GOT3 (cell line): ENCODE measurements at places on chromosomes 1 and 21.

DNA sequence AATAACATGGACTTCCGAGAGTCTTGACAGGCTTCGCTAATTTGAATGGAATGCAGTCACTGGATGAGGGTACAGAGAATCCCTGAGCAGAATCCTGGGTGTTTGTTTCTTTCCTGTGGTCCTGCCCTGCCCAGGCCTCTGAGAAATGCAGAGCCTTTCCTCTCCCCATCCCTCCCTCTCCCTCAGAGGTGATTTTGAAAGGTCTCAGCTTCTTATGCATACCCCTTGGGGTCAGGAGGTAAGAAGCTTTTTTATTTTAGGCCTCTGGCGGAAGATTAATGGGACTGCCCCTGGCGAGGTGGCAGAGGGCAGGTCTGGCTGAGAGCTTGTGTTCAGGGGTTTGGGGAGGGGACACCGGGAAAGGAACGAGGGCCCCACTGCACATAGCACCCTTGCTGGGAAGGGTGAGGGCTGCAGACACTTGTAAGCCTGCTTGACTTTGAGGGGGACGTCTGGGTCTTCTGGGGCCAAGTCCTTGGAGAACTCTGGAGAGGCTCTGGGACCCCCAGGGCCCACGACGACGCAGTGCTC, 116.5 kb upstream of the SLC45A1 start:
- DNase-seq, result no peak

DNA sequence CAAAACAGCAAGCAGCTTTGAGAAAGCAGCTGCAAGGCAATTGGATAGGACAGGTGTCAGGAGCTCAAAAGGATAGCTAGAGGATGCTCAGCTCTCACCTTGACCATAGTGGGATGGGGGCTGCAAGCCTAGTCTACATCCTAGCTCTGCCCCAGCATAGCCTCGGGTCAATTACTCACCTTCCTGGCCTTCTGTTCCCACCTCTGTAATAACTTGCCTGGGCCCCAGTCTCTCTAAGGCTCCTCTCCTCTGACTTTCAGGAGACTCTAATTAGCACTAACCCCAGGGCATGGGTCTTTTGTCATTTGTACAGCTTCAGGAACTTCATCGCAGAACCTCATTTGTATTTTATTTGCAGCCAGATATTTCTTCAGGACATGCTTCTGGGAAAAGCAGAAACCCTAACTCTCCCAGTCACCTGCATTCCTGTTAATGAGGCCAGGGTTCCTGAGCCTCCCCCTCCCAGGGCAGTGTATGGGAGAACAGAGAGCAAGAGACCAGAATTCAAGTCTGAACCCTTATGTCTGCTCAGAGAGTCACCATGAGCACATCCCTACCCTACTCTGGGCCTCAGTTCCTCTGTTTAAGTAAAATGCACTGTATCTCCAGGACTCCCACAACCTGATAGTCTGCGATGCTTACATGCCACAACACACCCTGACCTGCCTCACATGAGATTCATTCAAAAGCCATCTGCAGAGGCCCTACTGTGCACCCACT, 108.1 kb downstream of the MATN1 start:
- no peak for DNase-seq

DNA sequence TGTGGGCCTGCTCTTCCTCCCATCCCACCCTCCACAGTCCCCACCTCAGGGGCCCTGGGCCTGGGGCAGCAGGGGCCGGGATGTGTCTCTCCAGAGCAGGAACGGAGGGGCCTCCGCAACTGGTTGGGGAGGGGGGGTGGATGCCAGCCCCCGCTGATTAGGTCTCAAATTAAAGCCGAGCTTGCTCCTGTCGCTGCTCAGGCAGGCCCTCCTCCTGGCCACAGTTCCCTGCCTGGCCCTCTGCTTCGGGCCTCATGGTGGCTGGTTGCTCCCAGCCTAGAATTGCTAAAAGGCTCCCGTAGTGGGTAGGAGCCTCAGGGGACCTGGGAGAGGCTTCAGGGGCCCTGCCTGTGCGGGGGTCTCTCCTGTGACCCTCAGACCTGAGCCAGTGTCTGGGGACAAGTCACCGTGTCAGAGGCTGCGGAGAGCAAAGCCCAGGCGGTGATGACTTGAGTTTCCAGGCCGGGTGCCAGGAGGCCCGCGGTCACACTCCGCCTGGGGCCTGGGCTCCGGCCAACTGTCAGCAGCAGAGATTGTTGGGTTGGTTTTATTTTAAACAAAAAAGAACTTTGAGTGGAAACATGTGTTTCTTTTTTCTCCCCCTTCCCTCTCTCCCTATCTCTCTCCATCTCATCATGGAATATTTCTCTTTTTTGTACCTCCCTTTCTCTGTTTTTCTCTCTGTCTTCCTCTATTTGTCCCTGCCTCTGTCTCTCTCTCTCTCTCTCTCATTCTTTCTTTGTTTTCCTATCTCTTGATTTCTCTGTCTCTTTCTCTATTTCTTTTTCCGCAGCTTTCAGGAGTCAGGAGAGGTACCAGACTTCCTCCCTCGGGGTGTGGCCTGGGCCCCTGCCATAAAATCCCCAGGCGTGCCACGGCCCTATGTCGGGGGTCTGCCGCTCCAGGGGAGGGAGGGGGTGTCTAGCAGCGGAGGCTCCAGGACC, 20.0 kb upstream of the EPHA2 start:
- peak; percentile 64 for DNase-seq

- DNase-seq, result no peak
Measured at GRCh38 chr1:178174539-178174938, 80.6 kb downstream of the RASAL2 start.

- no peak for DNase-seq
Measured at GRCh38 chr21:26124421-26124833, 46.1 kb downstream of the APP start.

DNA sequence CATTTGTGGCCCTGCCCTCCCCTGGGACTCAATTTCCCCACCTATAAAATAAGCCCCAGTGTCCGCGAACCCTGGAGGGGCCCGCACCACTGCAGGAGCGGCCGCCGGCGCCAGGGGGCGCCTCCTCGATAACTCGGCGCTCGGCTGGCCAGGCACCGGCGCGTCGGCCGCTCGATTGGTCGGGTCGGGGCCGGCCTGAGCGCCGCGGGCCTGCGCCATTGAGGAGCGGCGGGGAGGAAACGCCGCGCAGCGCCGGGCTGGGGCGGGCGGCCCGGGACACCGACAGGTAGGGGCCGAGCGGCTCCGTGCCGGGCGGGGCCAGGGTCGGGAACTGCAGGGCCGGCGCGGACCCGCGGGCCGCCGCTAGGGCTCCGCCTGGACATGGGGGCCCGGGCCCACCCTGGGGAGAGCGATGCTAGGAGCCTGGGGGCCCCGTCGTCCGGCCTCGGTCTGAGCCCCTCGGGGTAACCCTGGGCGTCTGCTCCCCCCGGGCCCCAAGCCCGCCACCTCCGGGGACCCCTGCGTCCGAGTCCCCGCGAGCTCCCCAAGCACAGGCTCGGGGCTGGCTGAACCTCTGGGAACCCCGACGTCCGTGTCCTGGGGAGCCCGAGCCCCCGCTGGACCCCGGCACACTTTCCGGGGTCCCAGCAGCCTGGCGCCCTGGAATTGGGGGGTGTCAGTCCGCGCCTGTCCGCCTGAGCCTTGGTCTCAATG, at the start of gene VPS13D:
Gene VPS13D (plus strand): TSS at position 196 of the 714 bp plus-strand sequence. CDS start 4,237 bp downstream, outside the sequence.
- peak; percentile 44 for DNase-seq

- DNase-seq, result no peak
Measured at GRCh38 chr1:55321942-55322341, 106.8 kb upstream of the USP24 start.

GRCh38 chr1:57324388-57324787, 99.5 kb downstream of the DAB1 start:
- DNase-seq, result no peak

DNA sequence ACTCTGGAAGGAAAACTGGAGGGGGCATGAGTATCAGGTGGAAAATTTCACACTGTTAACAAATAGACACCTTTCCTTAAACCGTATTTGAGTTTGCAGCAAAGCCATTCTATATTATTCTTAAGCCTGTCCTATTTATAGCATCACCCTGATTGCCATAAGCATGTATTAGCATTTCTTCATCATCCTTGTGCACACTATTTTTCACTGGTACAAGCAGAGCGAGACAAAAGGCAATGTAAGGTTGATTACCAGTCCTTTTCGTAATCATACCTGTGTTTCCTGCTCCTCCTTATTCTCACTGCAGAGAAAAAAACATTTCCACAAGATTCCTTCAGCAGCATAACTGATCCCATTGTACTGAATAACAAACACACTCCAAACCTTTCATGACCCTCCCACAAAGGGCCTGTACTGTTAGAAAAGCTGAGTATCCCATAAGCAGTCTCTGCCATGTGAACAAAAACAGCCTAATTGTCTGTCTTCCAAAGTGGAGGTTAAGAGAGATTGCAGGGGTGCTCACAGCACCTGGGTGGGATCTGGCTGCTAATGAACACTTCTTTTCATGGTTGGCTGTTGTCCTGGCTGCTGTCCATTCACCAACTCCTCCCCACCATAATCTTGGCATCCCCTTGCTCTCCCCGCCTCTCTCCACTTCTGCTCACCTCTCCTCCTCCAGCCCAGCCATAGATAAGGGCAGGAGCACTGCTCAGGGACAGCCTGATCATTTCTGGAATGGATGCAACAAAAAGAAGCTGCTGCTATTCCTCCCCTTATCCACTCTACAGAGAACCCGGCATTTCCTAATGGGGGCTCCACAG, 30.4 kb downstream of the VTCN1 start:
- DNase-seq, result no peak
